Central memory CD4-positive, alpha-beta T cell (primary cell): ENCODE measurements at places on chromosomes 2 and 18.
A peak's percentile ranks its signal among the peaks of the same experiment; 100 is the strongest.

- DNase-seq = no peak
Measured at GRCh38 chr2:152485954-152486736, 151.2 kb downstream of the FMNL2 start.

DNA sequence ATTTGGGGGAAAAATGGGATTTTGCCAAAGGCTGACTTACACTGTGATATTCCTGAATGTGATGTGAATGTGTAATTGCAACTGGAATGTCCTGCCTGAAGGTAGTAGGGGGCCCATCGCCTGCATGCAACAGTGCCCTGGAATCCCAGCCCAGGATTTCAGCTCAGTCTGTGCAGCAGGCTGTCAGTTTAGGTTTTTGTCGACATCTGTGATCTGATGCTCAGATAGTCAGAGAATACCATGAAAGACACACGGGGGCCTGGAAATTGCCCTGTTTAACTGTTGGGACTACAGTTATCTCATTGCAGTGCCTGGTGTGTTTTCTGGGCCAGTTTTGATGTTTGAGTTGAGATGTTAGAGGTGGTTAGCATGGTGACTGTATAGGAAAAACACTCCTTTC is 84.5 kb upstream of the HK2 start:
- DNase-seq = no peak

DNA sequence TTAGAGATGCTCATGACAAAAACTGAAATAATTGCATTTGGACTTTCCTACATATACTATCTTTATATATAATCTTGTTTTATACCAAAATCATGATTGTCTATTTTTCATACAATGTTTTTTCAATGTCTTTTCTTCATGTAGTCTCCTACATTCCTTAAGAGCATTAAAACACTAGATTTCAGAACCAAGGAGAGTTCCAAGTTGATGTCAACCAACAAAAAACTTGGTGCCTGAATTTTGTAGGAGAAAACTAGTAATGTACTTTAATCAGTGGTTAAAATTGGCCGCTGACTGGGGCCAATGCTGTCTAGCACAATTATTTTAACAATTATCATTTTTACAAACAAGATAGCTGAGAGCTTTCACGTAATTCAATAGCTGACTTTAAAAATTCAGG is 678.8 kb downstream of the DCC start:
- DNase-seq = no peak

GRCh38 chr2:33181466-33181865 is 234.7 kb downstream of the LTBP1 start:
- DNase-seq = no peak

DNA sequence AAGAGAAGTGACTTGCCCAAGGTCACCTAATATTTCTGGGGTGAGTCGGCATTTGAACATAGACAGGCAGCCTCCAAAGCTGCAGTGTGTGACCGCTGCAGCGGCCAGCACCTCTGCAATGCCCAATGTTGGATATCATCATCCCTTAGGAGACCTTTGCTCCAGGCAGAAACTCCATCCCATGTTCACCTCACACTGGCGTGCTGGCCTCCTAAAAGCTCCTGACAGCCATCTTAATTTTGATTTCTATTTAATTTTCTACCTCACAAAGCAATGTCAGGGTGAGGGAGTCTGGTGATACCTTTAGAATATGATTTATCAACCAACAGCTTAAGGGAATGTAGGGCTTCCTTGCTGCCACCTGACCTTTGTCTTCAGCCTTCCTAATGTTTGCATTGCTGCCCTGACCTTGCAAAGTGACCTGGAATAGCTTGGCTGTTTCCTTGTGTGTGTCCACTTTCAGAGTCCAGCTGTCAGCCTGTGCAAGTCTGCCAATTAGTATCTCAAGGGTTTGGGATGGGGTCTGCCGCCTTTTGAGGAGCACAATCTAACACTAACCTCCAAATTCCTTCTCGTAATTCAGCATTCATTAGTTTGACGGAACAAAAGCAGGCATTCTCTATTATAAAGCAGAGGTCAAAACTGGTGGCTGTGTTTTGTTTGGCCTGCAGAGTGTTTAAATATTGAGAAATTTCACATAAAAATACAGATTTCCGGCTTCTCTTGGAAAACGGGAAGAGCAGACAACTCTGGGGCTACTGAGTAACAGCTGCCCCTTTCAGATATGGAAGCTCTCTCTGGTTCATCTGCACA is 127.6 kb downstream of the PLEKHM3 start:
- DNase-seq = no peak

- DNase-seq = no peak
Measured at GRCh38 chr2:68784188-68784587, 49.6 kb downstream of the ARHGAP25 start.

GRCh38 chr2:1870431-1870830 is 126.1 kb upstream of the PXDN start:
- no peak for DNase-seq

GRCh38 chr2:47134386-47135090 is 20.6 kb downstream of the STPG4 start:
- no peak for DNase-seq

GRCh38 chr2:211875488-211875887 is 663.1 kb downstream of the ERBB4 start:
- no peak for DNase-seq

- no peak for DNase-seq
Measured at GRCh38 chr2:195543063-195543462, 114.0 kb upstream of the SLC39A10 start.

- no peak for DNase-seq
Measured at GRCh38 chr2:6186332-6187151, 494.4 kb downstream of the SOX11 start.

GRCh38 chr2:119290859-119291587 is 67.4 kb downstream of the STEAP3 start:
- peak; percentile 10 for DNase-seq

DNA sequence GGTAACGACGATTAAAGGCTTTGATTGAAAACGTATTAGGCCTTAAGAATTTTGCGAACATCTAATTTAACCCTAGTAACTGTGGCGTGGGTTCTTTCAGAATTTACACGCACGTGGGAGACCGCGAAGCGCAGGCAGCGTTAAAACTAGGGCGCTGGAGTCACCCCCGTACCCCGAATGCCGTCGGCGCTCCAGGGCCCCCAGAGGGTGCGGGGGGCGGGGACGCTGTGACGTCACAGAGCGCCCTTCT is 673 bp upstream of the SMCHD1 start:
- peak; percentile 83 for DNase-seq

DNA sequence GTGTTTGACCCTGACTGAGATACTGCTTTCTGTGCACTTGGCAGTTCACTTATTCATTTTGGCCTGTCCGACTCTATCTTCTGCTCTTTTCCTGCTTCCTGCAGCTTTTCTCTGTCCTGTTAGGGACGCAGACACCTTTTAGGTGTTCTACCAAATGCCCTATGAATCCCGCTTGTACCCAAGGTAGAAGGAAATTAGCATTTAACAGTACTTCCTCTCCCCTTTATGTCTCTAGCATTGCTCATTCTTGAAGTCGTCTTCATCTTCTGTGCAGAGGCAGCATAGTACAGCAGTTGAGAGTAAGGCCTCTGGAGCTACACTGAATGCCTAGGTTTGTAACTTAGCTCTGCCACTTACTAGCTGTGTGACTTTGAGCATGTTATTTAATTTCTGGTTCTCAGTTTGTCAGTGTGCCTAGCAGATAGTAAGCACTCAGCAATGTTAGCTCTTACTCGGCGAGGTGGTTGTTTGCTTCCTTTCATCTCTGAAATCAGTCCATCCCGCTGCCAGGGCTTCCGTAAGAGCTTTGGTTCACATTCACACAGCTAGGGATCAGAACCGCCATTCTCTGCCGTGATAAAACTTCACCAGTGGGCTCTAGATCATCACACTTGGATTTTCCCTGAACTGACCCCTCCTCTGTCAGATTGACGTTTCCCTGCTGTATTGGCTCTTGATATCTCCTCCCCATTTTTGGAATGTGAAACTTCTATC is 1.4 kb downstream of the CCT7 start:
- peak; percentile 12 for DNase-seq

- no peak for DNase-seq
Measured at GRCh38 chr2:163123526-163123925, 285.0 kb upstream of the KCNH7 start.

DNA sequence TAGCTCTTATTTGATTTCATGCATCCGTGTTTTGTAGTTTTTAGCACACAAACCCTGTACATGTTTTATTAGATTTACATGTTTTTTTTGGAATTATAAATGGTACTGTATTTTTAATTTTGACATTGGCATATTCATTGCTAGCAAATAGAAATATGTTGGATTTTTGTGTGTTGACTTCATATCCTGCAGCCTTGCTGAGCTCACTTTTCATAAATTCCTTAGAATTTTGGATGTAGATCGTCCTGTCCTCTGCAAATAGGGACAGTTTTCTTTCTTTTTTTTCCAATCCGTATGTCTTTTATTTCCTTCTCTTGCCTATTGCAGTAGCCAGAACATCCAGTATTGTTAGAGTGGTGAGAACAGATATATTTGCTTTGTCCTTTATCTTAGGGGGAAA is 46.7 kb upstream of the GPR17 start:
- no peak for DNase-seq

DNA sequence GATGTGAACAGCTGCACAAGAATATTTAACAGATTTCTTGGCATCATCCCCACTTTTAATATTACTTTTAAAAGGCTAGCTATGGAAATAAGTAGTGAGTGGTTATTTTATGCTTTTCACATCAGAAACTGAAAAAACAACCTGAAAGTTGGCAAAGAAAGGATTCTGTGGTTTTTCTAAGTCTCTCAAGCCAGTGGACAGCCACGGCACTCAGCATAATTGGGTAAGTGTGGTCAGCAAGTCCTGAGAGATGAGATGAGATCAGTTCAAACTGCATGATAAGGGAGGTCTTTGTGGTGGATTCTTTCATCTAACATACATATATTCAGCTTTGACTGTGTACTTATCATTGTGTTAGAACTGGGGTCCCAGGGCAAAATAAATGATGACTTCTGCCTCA is 105.2 kb downstream of the LYPD6B start:
- no peak for DNase-seq

DNA sequence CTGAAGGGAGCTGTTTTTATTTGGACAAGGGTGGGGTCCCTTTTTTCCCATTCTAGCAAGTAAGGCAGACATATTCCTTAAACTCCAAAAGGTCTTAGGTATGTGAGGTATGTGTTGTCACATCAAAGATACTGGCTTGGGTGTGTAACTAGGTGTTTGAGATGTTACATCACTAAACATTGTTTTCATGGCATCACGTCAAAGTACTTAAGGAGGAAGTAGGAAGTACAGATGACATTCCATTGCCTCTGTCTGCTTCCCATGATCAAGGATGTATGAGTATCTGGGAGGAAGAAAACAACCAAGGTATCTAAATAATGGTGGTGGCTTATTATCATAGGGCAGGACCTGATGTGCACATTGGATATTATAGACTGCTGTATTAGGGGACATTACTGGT is 39.3 kb downstream of the CD302 start:
- no peak for DNase-seq

DNA sequence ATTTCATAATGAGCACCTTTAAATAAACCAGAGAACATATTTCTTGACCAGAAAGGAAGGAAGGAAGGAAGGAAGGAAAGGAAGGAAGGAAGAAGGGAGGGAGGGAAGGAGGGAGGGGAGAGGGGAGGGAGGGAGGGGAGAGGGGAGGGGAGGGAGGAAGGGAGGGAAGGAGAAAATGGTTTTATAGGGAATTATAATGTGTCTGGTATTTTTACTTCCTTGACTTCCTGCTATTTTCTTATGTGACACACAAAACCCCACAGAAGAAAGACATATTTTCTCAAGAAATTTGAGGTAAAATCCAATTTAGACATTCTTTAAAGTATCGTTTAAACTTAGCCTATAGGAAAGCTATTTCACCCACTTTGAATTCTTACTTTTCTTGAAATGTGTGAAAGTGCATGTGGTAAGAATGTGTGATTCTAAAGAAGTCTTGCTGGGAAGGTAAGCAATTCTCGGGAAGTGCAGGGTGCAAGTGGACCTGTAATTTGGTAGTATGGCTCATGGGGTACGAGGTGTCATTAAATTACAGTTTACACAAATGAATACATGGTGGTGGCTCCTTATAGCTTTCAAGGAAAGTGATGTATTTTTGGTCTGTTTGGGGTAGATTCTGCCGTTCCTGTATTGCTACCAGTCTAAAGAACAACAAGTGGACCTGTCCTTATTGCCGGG is 18.0 kb downstream of the RNF125 start:
- DNase-seq = no peak

- DNase-seq = no peak
Measured at GRCh38 chr2:43328133-43328532, 101.7 kb upstream of the ZFP36L2 start.

GRCh38 chr2:229598227-229598626 is 116.1 kb downstream of the DNER start:
- DNase-seq = no peak

GRCh38 chr2:13474538-13474937 is 757.8 kb downstream of the TRIB2 start:
- DNase-seq = no peak

DNA sequence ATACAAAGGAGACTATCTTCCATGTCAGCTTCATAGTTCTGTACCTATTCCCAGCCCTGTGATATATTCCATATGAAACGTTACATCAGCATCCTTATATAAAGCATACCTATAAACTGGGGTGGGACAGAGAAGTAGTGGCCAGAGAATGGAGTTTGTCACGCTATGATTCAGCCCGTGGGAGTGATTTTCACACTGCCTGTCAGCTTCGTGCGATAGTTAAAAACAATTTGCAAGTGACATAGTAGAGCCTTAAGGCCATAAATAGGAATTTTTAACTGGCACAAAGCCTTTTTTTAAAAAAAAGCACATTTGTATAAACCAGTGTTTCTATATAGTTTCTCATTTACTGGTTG is 30.2 kb downstream of the PKP4 start:
- no peak for DNase-seq

- peak; percentile 71 for DNase-seq
Measured at GRCh38 chr2:84694088-84694622, 177.9 kb downstream of the DNAH6 start.

GRCh38 chr2:119005051-119005450 is 63.1 kb downstream of the MARCO start:
- no peak for DNase-seq

GRCh38 chr2:129880971-129881370 is 98.5 kb upstream of the RAB6C start:
- no peak for DNase-seq

DNA sequence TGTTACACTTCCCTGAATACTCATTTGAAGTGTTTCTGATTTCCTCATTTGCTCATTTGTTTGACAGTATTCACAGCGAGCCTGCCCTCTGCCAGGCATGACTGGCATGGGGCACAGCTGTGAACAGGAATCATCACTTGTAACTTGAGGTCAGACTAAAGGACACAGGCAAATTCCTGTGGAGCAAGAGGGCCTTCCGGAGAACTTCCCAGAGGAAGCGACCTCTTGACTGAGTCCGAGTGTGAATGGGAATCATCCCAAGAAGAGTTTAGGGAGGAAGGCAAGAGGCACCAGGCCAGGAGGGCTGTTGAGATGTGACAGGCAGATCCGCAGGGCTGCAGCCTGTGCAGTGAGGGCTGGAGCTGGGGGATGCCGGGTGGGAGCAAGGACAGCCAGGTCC is 45.4 kb downstream of the LIMS1 start:
- no peak for DNase-seq

DNA sequence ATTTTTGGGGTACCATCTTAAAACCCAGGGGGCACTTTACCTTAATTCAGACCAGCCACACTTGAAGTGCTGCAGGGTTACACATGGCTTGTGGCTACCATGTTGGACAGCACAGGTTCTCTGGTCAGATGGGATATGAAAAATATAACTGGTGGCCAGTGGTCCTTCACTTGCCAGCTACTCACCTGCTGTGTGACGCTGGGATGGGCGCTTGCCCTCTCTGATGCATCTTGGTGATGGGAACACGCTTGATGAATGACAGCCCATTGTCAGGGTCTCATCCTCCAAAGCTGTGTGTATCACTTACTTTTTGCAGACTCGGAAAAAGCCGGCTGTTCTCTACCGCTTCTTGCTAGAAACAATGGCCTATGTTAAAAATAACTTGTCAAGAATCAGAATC is 22.5 kb downstream of the HJURP start:
- DNase-seq = no peak
